DMS53 (cell line): ENCODE measurements at places on chromosomes 2 and 18.

DNA sequence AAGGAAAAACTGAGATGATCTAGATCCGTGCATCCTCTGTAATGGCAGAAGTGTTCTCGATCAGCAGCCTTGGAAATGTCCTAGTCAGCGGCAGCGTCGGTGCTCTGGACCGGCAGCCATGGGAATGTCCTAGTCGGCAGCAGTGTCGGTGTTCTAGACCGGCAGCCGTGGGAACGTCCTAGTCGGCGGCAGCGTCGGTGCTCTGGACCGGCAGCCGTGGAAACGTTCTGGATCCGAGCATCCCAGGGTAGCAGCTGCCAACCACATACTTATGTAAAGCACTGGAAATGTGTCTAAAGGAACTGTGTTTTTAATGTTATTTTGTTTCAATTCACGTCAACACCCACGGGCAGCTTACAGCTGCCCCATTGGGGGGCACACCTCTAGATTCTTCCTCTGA lies 58.7 kb downstream of the GBX2 start:
- no peak for DNase-seq

- peak; percentile 63 for DNase-seq
Observed at GRCh38 chr2:56077359-56077915, 106.4 kb upstream of the CCDC85A start.

GRCh38 chr2:238289574-238289973 lies 1.2 kb upstream of the PER2 start:
- DNase-seq = peak; percentile 82

- no peak for DNase-seq
Observed at GRCh38 chr2:23769364-23769763, 157.6 kb downstream of the ATAD2B start.

GRCh38 chr2:74525717-74526648 lies at the start of gene DQX1:
TSS of gene DQX1 (minus strand) at chr2:74526231. CDS start at chr2:74525729, 502 bp downstream.
- DNase-seq = peak; percentile 65
